ENCODE measurements at places on chromosomes 5 and 9.

DNA sequence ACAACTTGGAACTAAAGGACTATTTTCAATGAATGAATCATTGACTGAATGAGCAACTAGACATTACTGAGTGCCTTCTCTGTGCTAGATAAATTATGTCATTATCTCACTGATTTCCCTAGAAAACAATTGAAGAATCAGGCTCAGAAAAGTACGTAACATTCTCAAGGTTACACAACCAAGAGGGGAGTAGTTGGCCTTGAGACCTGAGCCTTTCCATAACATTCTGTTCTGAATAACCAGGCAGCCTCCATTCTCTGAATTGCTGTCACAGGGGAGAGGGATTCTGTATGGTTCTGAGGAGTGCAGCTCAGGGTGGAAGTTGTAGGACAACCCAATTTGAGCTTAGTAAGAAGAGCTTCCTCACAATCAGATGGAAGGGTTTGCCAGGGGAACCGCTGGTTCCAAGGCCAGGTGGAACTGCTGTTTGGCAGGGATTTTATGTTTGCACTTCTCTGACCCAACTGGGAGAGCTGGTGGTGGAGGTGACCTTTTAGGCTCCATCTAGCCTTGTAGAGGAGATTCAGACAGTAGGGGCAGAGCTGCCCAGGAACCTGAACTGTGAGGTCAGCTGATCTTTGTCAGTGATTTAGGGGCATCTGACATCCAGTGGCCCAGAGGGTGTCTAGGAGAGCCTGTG lies 16.3 kb downstream of the POLR1E start:
- no peak for DNase-seq

- DNase-seq = peak; percentile 19
Measured at GRCh38 chr5:50727149-50727496, 60.7 kb downstream of the PARP8 start.

- no peak for DNase-seq
Measured at GRCh38 chr5:175535796-175536195, 57.4 kb downstream of the SFXN1 start.

- no peak for DNase-seq
Measured at GRCh38 chr5:135315386-135315785, 83.6 kb downstream of the MACROH2A1 start.

DNA sequence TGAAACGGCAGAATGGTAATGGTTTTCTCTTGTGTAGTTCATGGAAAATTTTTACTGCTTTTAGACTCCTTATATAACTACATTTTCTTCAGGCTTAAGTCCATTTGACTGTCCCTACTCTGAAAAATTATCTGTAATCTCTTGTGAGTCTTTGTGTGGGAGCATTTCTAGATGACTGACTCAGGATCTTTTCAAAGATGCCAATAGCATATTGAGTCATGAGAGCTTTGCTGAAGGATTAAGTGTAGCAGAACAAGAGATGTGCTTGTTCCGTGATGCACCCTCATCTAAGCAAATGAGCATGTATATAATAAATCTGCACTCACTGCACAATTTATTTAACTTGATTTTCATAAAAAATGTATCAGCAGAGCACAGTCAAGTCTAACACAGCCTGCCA lies 298.7 kb upstream of the CDH6 start:
- no peak for DNase-seq

DNA sequence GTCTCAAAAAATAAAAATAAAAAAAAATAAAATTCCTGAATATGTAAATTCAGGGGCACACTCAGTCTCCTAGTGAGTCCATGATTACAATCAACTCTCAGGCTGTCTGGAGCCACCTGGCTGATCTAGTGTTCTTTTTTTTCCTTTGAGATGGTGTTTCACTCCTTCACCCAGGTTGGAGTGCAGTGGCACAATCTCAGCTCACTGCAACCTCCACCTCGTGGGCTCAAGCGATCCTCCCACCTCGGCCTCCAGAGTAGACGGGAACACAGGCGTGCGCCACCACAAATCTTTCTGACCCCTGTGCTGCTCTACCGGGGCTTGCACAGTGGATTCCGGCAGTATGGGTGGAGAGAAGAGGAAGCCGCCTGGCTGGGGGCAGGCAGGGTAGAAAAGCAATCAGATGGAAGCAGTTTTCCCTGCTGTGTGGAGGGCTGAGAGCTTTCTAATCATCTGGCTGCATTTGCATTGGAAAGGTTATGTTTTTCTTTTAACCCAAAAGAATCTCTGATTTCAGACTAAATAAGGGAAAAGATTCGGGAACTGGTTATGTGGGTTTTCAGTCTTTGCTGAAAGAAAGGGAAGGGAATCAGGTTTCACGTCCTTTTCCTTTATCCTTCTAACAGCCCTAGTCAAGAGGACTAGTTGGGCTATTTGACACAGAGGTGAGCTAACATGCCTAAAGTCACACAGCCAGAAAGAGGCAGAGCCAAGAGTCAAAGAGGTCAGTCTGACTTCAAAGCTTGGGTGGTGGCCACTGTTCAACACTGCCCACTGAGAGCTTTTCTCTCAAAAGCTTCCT lies 26.3 kb upstream of the CORO2A start:
- no peak for DNase-seq

DNA sequence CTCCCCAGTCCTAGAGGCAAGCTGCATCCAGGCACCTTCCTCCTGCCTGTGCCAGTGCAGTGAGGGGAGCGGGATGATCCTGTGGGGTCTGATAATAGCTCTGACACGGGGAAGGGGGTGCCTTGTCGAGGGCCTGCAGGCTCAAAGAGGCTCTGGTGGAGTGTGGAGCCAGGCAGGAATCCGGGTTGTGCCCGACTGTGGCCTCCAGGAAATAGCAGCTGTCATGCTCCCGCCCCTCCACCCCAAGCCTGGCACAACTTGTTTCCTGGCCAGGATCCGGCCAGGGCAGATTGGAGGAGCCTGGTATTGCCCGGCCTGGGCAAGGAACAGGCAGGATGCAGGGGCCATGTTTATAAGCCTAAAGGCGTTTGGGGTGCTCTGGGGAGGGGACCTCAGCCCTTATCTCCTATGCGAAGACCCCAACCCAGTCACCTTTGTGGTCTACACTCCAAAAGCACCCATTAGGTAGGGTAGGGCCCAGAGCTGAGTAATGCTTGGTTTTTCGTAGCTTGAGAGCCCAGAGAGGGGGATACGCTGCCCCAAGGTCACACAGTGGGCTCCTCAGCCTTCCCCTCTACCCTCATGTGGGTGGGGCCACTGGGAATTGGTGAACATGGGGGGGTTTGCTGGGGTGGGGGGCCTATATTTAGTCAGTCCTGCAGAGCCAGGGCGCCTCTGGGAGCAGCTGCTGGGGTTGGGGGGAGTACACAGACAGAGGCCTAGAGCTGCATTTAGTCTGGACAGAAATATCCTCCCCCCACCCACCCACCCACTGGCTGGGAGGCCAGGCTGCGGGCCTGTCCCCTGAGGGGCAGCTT lies 12.2 kb downstream of the CXXC5 start:
- DNase-seq = no peak

DNA sequence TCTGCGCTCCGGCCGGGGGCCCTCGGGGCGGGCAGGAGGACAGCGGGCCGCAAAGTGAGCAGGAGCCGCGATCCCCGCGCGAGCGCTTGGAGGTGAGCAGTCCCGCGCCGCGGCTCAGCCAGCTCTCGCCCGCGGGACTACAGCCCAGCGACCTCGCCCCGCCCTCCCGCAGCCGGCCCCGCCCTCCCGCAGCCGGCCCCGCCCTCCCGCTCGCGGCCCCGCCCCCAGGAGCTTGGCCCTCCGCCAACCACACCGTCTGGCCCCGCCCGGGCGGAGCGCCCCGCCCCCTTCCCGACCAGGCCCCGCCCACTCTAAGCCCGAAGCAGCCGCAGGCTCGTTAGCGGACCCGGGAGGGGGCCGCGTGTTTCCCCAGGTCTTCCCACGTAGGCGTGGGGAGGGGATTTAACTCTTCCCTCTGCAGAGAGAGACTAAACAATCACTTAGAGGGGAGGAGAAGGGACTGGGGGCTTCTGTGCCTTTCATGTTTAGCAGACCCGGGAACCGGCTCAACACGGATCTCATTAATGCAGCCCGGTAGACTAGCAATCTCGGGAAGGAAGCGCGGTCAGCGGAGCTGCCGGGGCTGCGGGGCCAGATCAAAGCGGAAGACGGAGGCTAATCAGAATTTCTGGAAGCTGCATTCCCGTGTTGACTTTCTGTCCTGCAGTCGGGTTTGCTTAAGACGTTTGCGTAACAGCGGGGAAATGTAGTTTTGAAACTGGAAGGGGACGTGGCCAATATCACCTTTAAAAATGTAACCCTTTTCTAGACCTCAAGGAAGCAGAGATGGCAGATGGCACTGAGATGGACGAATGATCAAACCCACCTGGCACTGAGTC lies at the start of gene MYO10:
MYO10 (minus strand) TSS at position 139 of the 839 bp plus-strand sequence. CDS start 480 bp downstream, outside the sequence.
- peak; percentile 32 for DNase-seq

DNA sequence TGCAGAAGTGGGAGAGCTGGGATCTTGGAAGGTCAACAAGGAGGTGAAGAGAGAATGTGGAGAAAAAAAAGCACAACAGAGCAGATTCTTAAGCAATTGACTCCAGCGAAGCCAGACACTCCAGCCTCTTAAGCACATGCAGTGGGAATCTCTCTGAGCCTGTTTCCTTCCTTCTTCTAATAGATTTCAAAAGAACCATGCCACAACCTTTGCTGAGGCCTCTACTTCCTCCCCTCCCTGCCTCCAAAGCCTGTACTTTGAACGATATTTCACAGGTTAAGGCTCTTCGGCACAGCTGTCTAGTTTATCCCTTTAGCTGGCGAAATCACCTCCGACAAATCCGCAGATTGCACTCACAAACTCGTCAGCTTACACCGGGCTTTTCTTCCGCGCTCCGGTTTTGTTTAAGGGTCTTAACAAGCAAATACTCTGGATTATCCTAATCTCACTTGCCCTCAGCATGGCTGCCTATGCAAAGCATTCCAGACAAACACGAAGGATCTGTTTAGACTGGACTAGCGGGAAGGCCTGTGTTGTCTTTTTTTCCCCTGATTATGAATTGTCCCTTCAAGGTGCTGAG lies 211.6 kb upstream of the PANK3 start:
- no peak for DNase-seq

GRCh38 chr9:131630205-131630831 lies 85.0 kb downstream of the PRRT1B start:
- no peak for DNase-seq

DNA sequence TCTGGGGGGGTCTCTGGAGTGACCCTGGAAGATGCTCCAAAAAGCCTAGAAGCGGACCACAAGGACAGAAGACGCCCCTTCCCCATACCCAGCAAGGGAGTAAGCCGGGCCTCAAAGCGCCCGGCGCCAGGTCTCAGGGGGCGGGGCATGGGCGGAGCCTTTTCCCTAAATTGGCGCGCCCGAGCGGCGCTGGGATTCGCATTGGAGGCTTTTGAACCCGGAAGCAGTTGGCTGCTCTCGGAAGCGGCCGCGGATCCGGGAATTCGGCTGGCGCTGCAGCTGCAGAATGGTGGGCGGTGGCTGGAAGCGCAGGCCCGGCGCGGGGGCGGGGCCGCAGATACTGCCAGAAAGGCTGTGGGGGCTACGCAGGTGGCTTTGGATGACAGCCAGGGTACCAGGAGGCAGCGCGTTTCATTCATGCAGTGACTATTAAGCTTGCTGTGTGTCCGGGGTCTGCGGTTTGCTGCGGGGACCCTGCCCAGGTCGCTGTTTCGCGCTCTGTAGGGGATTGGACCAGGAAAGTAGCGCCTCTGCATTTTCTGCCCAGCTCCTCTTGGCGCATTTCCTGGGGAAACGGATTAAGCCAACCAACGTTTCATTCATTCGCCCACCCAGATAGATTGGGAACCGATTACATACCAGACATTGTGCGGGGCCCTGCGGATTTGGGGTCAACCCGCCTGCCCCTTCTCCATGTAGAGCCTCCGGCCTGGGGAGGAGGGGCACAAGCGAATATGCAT lies 83.0 kb upstream of the FREM1 start:
- peak; percentile 49 for DNase-seq

DNA sequence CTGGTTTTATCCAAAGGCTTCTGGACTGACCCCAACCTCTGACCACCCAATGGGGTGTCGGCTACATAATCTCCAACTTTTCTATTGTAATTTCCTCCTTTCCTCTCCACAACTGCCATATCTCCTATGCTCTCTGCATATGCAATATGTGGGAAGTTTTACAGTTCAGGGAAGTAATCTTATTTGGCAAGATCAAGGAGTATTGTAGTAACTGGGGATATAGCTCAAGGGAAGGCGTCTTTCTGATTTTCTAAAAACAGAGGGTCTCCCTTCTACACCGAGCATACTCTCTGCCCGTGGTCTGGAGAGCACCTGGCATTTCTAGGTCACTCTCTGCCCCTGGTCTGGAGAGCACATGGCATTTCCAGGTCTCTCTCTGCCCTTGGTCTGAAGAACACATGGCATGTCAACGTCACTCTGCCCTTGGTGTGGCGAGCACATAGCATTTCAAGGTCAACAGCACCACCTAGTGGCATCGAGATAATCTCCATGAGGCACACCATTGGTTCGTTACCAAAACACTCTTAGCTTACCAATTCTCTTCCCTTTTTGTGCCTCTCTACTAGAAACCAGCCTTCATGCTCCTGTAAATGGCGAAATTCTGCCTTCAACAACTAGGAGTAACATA lies 616.4 kb upstream of the NUDT12 start:
- no peak for DNase-seq

- no peak for DNase-seq
Measured at GRCh38 chr5:54632131-54632701, 114.7 kb downstream of the SNX18 start.

- DNase-seq = no peak
Measured at GRCh38 chr5:15695215-15695731, 195.3 kb downstream of the FBXL7 start.

DNA sequence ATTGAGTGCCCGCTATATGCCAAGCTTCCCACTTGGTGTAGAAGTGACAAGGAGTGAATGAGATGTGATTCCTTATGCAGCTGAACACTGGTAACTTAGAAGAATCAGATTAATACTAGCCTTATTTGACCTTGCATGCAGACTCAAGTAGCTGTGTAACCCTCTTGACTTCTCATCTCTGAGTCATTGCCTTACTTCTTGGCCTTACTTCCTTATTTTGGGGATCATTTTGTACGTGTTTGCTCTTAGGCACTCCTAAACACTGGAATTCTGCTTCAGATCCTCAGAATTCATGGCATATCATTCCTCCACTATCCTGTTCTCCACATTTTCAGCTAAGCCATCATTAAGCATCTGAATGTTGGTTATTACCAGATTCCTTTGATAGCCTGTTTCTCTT lies 948.9 kb upstream of the ARRDC3 start:
- no peak for DNase-seq

GRCh38 chr9:132795511-132796303 lies 82.4 kb downstream of the AK8 start:
- no peak for DNase-seq

DNA sequence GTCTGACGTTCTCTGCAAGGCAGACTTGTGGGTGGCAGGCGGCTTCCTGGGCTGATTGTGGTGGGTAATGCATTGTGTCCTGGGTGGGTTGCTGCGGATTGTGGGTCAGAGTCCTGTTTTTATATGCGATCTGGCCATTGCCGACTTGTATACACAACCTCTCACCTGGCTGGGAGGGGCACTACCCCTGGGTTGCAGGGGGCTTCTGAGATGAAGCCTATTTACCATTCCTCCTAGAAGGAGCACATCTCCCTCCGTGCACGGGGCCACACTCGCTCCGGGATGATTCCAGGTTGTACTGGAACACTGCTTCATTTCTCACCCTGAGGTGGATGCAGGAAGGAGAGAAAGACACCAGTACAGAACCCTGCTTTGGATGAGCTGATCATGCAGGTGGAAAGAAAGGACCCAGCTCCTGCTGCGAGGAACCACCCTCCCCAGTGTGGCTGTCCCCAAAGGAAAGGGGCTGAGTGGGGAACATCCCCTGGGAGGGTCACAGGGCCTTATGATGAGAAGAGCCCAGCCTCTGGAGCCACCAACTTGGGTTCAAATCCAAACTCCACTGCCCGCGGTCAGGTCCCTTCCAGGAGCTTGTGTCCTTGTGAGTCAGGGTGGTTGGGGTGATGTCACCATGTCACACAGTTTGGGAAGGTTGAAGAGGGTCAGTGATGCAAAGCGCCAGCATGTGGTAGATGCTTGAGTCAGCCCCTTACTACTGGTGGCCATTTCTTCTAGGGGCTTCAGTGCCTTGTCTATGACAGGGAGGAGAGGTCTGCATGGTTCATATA lies 151.8 kb upstream of the COL5A1 start:
- no peak for DNase-seq
